Activated CD8-positive, alpha-beta T cell treated with anti-CD3 and anti-CD28 coated beads, Interleukin-2, amount 10 ng/mL, durations not matched to agents 7 days and 5 days (primary cell): ENCODE measurements at places on chromosomes 1 and 21. TPM values are rescaled to one million over a fixed set of nuclear protein-coding genes. Genes with fewer than 3 reads are reported as not detected.

Gene FCRL3
- 0.37 TPM for total RNA-seq

Gene SPRR1B
- not detected for total RNA-seq

- peaks cover 31% of the 10 kb centered on the region for H3K4me1 ChIP-seq
- peak; percentile 56 for DNase-seq
- no peaks in the 10 kb centered on the region for H3K27me3 ChIP-seq
- H3K36me3 ChIP-seq, result peaks cover 7% of the 10 kb centered on the region
Observed at GRCh38 chr1:155051777-155052398, 772 bp downstream of the ADAM15 start.

GRCh38 chr1:50183378-50184133 lies 74.8 kb downstream of the ELAVL4 start:
- DNase-seq, result no peak
- H3K36me3 ChIP-seq, result no peaks in the 10 kb centered on the region
- H3K4me1 ChIP-seq, result no peaks in the 10 kb centered on the region
- H3K27me3 ChIP-seq, result no peaks in the 10 kb centered on the region

DNA sequence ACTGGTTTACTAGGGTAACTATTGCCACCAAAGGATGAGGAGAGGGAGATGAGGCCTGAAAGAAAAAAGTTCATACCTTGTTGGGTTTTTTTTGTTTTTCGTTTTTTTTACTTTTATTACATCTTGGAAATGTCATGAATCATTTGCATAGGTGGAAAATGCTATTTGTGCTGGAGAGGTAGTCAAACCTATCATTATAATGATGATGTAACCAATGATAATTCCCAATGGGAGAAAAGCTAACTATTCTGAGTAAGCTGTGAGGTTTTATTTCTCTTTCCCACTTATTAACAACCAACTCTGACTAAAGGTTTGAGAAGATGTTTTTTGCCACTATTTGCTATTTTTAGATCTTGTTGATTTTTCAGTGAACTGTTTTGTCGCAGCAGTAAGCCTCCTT lies 29.0 kb downstream of the SH3GLB1 start:
- H3K27ac ChIP-seq, result no peak overlapping the region
- no peak for DNase-seq
- peaks cover 36% of the 10 kb centered on the region for H3K36me3 ChIP-seq
- peaks cover 4% of the 10 kb centered on the region for H3K4me1 ChIP-seq
- no peak overlapping the region for H3K4me3 ChIP-seq

GRCh38 chr1:154463512-154463990 lies 38.5 kb upstream of the TDRD10 start:
- peak; percentile 64 for DNase-seq
- H3K4me1 ChIP-seq, result peaks cover 36% of the 10 kb centered on the region
- peak overlapping the region; percentile 48 for H3K27ac ChIP-seq
